ENCODE measurements at places on chromosomes 2 and 18.

DNA sequence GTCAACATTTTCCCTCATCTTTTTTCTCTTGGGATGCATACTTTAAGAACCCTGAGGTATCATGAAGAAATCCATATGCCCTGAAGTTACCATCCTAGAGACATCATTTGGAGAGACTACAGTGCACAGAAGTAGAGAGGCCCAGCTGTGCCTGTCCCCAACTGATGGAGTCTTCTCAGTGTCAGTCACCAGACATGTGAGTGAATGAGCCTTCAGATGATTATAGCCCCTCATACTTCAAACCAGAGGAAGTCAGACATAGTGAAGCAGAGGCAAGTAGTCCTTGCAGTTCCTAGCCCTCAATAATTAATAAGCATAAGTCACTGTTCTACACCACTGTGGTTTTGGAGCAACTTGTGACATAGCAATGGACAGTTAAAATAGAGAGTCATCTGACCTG is 194.4 kb upstream of the ITGA4 start:
- no peak for DNase-seq

DNA sequence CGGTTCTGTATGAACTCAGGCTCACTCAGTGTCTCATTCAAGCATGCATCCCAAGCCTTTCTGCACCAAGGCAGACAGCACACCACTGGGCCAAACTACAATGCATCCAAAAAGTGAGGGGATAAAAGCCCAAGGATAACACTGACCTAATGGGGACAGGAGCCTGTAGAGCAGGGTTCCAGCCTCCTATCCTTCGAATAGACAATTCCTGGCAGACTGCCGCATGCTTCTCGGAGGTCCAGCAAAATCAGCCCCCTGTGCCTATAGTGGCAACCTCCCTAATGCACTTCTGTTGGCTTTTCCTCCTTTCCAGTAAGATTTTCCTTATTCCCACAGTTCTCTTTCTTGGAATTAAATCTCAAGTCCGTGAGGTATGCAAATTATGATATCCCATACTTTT is 44.8 kb upstream of the CAVIN2 start:
- DNase-seq = no peak

- DNase-seq = peak; percentile 20
These were observed 14.7 kb downstream of the SMARCAL1 start for GRCh38 chr2:216426938-216427337.

- DNase-seq = no peak
These were observed 880.2 kb upstream of the CELF4 start for GRCh38 chr18:38445804-38446145.

- no peak for DNase-seq
These were observed 74.7 kb downstream of the SDC1 start for GRCh38 chr2:20150110-20150706.

DNA sequence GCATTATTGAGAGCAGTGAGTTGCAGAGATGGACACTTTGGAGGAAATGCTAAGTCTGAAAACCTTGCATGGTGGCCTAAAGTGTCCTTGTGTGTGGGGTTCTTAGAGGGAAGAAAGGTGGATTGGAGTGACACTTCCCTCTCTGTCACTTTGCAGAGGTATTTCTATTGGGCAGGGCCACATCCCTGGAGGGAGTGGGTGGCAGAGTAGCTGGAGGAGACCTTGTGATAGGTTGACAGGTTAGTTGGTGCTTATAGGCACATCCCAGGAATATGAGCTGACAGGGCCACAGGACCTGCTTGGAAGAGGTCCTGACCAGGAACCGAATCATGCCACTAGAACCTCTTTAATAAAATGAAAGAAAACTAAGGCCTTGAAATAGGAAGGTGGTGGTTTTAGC is 972 bp upstream of the IGFBP5 start:
- DNase-seq = no peak

GRCh38 chr2:66577321-66578053 is 142.6 kb downstream of the MEIS1 start:
- DNase-seq = no peak

DNA sequence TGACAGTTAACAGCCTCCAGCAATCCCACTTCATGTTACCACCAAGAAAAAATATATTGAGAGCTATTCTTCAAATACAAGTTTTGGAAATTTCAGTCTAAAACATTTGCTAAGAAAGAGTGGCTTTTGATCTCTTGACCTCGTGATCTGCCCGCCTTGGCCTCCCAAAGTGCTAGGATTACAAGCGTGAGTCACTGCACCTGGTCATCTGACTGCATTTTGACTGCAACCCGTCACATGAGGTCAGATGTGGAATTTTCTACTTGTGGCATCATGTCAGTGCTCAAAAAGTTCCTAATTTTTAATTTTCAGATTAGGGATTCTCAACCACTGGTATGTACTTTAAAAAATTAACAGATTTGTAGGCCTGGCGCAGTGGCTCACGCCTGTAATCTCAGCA is 9.1 kb upstream of the CLK1 start:
- DNase-seq = no peak

- DNase-seq = no peak
These were observed 221.0 kb downstream of the SLC8A1 start for GRCh38 chr2:40230707-40231432.

DNA sequence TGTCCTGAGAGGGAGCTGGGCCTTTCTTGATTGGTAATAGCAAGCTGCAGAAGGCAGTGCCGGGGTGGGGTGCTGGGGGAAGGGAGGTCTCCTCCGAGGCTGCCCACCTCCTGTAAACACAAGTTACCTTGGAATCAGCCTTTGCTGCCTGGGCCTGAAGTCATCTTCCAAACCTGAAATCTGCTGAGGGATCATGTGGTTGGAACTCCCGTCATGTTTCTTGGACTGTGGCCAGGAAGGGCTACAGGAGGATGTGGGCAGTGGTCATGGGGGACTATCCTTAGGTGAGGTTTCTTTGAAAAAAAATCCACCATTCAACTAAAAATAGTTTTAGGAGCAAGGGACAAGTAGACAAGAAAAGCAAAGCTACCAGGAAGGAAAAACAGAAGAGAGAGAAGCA is 74.2 kb downstream of the CDK15 start:
- no peak for DNase-seq

DNA sequence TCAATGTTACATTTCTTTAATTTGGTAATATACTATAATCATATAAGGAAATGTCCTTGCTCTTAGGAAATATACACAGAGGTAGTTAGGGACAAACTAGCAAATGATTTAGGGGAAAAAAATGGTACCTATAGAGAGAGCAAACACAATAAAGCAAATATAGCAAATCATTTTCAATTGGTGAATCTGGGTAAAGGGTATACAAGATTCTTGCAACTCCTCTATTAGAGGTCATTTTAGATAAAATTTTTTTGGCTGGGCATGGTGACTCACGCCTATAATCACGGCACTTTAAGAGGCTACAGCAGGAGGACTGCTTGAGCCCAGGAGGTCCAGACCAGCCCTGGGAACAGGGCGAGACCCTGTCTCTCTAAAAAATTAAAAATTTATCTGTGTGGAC is 44.4 kb downstream of the STRN start:
- DNase-seq = no peak

- no peak for DNase-seq
These were observed 6.0 kb upstream of the ALPI start for GRCh38 chr2:232449964-232450363.

GRCh38 chr18:44630118-44630517 is 50.6 kb upstream of the SETBP1 start:
- no peak for DNase-seq

- no peak for DNase-seq
These were observed 1.5 kb downstream of the XDH start for GRCh38 chr2:31413025-31413424.

DNA sequence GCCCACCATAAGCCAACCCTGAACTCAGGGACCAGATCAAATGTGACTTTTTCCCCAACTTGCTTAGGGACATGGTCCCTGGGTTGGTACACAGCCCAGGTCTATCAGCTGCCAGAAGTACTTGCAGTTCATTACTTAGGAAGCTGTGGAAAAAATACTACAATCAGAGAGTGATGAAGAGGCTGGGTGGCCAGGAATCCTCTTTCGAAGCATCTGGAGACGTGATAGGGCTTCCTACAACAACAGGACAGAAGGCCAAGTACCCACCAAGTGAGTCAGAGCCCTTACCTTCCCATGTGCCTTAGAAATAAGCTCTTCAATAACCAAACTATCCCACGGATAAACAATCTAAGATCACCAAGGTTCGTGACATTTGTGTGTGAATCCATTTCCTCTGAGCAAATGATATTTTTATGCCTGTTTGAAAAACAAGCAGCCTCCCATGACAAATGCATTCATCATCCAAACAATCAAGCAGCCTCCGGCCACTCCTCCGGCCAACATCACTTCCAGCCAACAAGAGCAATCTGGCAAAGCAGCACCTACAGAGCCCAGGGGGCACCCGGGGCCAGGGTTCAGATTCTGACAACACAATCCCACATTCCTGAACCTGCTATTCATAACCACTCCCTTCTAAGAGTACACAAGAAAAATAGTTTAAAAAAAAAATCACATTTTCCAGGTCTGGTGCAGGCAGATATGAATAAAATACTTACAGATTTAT is 26.4 kb downstream of the TBC1D8 start:
- DNase-seq = peak; percentile 63

- DNase-seq = peak; percentile 57
These were observed 11.4 kb downstream of the CCDC88A start for GRCh38 chr2:55408098-55408882.

DNA sequence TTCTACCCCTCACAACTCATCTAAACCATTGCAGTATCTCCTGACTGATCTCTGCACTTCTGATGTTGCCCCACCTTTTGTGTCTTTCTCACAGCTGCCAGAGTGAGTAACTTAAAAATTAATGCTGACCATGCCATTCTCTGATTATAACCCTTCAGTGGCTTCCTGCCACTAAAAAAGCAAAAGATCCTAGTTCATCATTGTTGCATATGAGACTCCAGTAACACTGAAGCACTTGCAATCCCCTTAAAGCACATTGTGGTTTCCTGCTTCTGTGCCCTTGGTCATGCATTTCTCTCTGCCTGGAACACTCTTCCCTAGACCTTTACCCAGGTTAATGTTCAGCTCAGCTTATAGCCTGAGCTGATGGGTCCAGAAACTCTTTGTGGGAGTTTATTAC is 95.1 kb upstream of the WDSUB1 start:
- DNase-seq = peak; percentile 1

- no peak for DNase-seq
These were observed 115.5 kb downstream of the ERBB4 start for GRCh38 chr2:212423089-212423488.

GRCh38 chr2:120290737-120291136 is 38.1 kb downstream of the RALB start:
- DNase-seq = no peak

DNA sequence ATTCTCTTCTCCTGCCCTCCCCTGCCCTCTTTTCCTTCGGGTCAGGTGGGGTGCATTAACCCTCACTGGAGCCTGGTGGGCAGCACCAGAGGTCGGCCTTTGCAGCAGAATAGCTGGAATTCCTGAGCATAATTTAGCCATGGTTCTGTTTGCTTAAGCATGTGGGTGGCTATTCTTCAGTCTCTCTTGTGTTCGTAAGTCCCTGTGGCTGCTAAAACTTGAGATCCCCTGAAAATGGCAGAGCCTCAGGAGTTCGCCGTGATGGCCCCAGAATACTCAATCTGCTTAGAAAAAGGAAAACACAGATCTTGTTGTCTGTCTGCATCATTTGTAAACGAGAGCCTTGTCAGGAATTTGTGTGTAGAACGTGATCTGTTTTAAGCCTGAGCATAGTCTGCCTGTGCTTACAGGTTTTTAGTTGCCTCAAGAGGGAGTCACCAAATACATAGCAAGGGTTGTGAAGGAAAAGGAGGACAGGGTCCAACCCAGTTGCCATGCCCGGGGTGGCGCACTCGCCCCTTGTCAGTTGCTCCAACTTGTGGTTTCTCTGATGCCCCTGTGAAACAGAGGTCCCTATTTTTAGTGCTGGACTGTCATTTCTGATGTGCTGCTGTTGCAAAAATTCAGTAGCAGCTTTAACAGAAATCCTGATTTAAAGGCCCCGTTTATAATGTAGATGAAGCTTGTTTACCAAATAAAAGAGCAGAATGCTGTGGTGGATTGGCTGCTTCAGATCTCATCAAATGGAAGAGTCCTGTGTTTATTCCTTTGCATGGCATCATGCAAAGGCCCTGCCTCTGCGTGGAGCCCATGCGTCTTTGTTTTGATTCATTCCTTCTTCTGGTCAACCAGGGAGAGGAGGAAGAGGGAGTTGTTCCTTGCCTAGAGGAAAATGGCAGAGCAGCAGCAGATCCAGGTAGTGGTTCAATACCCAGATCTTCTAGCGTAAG is 74.8 kb downstream of the WDSUB1 start:
- no peak for DNase-seq
